ENCODE measurements at places on chromosomes 6 and 20.

DNA sequence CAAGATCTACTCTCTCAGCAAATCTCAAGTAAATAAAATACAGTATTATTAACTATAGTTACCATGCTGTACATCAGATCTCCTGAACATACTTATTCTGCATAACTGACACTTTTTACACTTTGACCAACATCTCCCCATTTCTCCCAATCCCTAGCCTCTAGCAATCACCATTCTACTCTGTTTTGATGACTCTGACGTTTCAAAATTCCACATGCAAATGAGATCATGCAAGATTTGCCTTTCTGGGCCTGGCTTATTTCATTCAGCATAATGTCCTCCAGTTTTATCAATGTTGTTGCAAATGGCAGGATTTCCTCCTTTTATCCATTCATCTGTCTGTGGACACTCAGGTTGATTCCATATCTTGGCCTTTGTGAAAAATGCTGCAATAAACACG, 266.3 kb downstream of the RFPL4B start:
- DNase-seq, result no peak

DNA sequence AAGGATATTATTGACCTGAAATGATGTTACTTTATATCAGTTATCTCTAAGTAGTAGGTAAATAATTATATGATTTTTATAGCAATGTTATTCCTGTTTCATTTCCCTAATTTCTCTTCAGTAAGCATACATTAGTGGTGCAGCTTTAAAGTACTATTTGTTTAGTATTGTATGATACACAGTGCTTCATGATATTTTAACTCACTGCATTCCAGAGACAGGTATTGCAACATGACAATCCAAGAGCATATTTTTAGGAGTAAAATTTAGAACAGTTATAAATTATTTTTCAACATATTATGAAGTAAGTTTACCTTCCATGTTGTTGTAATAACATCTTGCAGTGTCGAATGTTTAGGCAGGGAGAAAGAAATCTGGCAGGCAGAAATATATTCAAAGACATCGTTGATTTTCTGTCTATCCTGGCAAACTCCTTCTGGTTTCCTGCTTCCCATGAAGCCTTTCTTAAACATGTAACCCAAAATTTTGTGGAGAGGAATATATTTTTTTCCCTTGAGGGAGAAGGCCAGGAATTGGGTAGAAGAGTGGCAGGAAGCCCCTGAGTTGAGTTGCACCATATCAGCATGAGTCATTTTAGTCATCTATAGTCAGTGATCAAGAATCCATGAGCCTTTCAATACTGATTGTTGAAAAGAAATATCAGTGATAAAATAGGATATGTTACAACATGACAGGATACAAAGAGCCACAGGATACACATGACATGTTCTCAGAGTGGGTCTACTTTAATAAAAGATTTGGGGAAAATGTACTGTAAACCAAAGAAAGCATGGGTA, 29.0 kb upstream of the PTCHD4 start:
- no peak for DNase-seq

DNA sequence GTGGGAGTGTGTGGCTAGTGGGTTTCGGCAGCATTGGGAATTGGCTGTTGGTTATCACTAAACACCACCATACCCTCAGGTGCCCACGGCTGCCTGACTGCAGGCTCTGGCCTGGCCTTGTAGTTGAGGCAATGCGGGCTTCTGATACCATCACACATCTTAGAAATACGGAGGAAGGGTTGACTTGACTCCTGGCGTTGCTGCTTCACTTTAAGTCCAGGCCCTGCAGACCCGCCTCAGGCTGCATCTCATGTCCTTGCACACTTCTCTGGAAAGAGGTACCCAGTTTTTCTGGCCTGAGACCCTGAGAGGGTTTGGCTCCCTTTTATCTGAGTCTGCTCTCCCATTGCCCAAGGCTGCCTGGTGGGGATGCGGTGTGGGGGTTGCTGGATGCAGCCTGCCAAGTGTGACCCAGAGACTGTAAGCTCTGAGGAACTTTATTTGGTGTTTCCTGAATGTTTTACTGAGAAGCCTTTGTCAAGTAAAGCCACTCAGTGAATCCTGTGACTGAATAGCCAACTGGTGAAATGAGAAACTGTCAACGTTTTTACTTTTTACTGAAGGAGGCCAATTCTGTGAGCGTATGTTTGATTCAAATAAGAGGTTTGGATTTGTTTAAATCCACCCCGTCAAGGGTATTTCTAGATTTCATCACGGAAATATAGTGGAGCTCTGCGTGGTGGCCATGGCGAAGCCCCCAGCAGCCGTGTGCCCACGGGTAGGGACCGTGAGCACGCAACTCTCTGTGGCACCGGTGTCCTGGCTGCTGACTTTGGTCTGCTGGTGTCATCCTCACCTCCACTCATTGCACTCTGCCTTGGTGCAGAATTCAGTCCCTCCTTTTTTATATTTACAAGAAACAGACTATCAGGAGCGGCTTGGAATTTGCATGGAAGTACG, 160.1 kb downstream of the DTNBP1 start:
- no peak for DNase-seq

- DNase-seq, result no peak
Measured at GRCh38 chr6:132300323-132300949, 100.8 kb downstream of the MOXD1 start.

- DNase-seq, result no peak
Measured at GRCh38 chr6:100808638-100809275, 72.4 kb downstream of the ASCC3 start.

- no peak for DNase-seq
Measured at GRCh38 chr20:663315-664090, 10.5 kb upstream of the SRXN1 start.

DNA sequence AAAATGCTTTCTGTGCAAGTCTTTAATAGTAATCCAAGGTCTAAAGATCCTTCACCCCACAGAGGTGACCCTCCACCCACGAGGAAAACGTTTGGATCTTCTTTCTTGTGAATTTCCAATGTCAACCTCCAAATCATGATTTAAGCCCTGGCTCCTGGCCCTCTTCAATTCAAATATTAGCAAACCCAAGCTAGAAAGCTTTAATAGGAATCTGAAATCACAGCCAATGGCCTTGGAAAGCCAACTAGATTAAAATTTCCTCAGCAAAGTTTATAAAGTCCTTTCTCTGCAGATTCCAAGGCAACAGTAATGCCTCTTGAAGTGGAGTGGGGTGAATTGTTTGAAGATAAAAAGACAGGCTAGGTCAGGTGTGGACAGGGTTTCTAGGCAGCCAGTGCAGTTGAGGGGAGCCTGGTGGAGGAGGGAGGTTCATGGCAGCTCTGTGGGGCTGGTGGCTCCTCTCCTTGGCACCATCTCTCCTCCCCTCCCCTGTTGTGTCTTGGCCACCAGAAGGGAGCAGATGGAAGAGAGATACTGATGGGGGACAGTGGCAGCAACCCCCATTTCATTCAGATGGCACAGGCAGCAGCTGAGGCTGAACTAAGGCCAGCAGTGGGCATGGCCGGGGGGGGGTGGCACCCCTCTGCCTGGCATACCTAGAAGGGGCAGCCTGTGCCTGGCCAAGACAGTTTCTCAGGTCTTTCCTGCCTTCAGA, 12.0 kb upstream of the UQCC2 start:
- no peak for DNase-seq

DNA sequence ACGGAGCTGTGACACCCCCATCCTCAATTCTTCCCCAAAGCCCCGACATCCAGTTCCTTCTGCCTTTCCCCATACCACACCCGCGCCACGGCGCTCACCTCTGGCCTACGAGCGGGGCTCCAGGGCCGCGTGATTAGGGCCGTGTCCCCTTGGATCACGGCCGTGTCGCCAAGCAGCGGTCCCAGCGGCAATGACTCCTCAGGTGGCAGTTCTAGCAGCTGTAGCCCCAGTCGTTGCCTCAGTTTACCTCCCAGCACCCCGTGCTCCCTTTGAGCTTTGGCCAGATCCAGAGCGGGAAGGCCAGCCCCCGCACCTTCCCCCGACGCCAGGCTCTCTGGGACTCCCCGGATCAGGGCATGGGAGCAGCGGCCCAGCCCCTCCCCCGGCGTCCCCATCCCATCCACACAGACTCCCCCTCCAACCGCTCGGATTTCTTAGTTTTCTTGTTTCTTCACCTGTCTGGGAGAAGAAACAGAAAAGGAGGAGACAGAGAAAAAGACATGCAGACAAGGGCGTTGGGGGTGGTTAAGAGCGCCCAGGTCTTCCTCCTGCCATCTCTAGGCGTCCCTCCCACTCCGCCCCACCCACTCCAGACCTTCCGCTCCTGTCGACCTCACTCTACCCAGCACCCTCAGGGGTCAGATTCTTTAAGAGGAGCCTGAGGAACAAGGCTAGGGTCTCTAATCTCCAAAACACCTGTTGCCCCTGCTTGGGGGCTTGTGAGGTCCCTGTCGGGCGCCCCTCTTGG, at the start of gene DDAH2:
Gene DDAH2, minus strand, starts transcription at position 533 of the 748 bp plus-strand sequence. Its CDS starts 138 bp downstream, at position 395.
- no peak for DNase-seq

DNA sequence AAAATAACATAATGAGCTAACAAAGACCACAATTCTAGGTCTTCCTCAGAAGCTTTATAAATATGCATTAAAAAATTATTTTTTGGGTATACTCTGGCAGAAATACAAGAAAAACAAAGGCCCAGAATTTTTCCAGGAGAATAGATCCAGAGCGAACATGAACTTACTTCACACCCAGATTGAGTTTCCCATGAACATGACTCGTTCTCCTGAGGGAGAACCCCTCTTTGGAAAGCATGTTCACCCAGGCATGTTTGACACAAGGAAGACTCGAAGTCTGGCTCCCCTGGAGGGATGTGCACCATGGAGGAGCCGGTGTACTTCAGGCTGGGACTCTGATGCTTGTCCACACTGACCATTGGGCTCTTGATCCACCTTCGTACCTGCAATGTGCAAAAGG, 56.1 kb downstream of the SGK1 start:
- DNase-seq, result no peak

GRCh38 chr20:52031206-52031562, 160.4 kb downstream of the ZFP64 start:
- DNase-seq, result no peak

GRCh38 chr20:64212755-64213154, 42.8 kb upstream of the PCMTD2 start:
- DNase-seq, result no peak
